ENCODE measurements at places on chromosomes 2 and 18.

- DNase-seq: no peak
These were observed 72.4 kb upstream of the YWHAQ start for GRCh38 chr2:9703085-9703678.

GRCh38 chr2:424306-425171 lies 136.6 kb upstream of the ALKAL2 start:
- DNase-seq: no peak

GRCh38 chr2:172552547-172553291 lies 3.2 kb upstream of the PDK1 start:
- no peak for DNase-seq

- DNase-seq: no peak
These were observed 8.0 kb upstream of the COX7A2L start for GRCh38 chr2:42368817-42369531.

- no peak for DNase-seq
These were observed 157.4 kb downstream of the DTNA start for GRCh38 chr18:34867520-34867919.

GRCh38 chr18:23548275-23548674 lies 38.0 kb downstream of the NPC1 start:
- DNase-seq: no peak

DNA sequence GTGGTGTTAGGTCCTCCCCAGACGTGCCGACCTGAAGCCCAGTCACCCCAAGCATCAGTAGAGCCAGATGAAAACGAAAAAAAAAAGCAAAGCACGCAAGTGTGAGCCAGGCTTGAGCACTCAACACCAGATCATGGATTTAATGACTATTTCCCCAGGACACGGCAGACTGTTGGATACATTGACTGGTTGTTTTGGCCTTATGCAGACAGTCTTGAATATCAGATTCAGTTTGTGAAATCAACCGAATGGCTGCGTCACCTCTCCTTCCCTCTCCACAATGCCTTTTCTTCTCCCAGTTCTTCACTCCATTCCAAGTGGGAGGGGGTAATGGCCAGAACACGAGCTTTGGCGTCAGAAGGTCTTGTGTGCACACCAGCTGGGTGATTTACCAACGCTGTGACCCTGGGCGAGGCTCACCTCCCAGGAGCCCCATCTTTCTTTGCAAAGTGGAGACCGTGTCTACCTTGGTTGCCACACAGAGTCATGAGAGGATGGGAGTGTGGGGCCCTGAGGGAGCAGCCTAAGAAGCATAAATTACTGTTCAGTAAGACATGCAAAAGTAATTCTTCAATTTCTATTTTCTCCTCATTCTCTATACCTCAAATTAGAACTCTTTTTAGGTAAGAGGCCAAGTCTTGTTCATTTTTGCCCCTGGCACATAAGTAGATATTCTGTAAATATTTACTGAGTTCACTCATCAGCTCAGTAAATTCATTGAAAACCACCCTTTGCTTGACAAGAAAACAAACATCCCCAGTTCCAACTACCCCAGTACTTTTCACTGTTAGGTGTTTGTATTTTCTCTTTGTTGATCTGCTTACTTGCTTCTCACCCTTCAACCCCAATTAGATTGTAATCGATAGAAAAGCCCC lies 181.1 kb upstream of the COPS8 start:
- no peak for DNase-seq

GRCh38 chr18:505483-506122 lies 5.1 kb upstream of the COLEC12 start:
- no peak for DNase-seq

DNA sequence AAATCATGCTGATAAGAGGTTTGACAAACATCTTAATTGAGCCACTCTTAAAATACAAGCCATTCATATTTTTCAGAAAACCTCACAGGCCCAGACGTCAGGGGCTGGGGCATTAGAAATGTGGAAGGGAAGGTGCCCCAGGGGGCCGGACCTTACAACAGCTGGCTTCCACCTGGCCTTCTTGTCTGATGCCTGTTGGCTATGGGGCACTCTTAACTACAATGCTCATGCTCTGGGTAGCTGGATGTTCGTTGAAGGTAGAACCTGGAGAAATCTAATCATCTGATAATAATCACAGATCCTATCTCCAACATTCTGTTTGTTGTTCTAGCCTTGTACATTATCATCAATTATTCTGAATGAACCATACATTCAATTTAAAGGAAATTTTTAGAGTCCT lies 156.9 kb upstream of the SOX11 start:
- DNase-seq: no peak

DNA sequence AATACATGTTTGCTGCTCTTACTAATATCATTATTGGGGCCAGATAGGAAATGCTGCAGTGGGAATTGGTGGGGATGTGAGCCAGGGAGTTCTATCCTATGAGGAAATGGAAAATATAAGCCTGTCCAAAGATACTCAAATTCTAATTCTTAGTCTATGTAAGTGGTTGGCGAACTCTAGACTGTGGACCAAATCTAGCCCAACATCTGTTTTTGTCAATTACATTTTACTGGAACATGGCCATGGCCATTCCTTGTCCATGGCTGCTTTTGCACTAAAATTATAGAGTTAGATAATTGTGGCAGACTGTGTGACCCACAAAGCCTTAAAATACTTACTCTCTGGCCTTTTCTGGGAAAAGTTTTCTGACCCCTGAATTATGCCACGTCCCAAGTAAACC lies 113.3 kb downstream of the MGAT5 start:
- no peak for DNase-seq

- no peak for DNase-seq
These were observed 74.6 kb upstream of the FOSL2 start for GRCh38 chr2:28318023-28318422.

DNA sequence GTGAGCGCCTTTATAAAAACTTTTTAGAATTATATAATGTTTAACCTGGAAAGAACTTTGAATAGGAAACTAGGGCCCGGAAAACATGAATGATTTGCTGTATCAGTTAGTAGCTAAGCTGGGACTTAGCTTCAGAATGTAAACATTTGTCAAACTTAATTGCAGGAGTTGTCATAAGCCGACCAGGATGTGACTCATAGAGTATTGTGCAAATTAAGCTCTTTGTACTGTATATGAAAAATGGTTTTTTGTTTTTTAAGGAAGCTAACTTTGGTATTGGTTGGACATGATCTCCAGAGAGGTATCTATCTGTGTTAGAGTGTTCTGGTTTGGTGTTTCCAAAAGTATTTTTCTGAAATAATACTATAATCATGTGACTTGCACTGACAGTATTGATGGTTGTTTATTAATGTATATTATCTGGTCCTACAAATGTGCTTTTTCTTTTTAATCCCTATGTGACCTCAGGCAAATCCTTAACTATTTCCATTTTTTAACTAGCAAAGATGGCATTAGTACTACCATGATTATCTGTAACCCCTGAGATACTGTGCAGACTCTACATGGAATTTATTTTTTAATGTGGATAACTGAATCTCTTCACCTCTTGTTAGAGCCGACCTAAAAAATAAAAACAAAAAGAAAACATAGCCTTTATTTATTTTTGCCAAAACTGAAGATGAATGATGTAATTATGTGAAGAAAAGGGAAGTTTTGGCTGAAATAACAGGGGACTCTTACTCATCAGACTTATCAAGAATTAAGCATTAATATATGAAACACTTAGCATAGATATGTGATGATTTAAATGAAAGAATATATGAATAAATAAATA lies 11.7 kb downstream of the YIPF4 start:
- DNase-seq: no peak

- no peak for DNase-seq
These were observed 50.5 kb downstream of the ADD2 start for GRCh38 chr2:70717431-70718038.

- DNase-seq: no peak
These were observed 4.3 kb upstream of the NCOA1 start for GRCh38 chr2:24486636-24487205.

DNA sequence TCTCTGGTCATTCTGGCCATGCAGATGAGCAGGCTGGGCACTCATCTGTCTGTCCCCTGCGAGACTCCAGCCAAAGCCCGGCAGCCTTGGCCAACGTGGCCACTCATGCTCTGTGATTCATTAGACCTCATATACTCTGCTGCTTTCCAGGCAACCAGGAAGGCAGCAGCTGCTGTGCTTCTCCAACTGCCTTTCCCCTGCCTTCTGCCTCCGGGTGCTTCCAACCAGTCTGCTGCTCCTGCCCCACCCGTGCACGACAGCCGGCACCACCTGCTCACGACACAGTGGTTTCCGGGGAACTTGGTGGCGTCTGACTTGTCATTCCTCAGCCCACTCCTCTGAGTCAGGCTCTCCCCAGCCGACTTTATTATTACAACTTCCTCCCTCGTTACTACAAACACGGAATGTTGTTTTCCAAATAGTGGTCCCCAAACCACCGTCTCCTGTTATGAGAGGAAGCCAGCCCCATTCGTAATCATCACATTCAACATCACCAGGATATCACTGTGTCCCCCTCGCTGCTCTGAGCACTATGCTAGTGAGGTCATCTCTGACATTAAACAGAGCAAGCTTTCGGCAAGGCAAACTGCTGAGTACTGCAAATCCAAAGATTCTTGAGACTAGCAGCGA lies 392.4 kb downstream of the ALK start:
- DNase-seq: no peak

DNA sequence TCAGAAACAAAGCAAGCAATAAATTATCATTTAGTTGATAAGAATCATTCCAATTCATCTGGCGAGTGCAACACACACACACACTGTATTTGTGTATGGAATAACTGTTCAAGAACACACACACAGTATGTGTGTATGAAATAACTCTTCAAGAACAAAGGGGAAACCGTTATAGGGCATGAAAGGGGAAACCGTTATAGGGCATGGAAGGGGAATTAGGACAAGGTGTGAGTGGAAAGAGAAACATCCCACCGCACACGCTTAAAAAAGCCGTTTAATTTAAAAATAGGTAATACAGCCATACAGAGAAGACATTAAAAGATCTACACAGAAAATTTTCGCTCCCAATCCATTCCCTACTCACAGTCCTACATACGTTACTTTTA lies 607 bp upstream of the TSN start:
- DNase-seq: no peak

DNA sequence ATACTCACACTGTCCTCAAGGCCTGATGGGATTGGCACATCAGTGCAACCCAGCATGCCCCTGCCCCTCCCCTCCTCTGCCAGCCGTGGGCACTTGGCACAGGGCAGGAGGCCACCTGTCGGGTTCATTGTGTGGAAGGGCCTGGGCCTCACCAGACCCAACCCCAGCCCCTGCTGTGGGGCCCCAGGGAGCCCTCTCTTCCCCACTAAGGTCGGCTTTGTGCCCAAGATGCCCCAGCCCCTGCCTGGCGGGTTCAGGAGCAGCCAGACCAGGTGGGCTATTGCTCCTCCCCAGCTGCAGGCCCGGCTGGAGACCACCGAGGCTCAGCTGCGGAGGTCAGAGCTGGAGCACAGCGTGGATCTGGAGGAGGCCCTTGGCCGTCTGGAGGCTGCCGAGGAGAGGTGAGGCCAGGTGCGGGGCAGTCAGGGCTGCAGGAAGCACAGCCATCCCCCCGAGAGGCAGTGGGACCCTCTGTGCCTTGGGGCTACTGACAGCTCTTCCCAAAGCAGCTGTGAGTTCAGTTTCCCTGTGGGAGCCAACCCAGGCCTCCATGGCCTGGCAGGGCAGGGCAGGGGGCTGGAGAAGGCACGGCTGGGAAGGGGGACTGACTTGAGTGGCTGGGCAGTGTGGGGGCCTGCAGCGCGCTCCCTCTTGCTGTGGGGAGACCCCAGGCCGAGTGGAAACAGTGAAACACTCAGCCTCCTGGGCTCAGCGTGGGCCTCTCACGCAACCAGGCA lies 16.3 kb downstream of the CROCC2 start:
- DNase-seq: no peak

DNA sequence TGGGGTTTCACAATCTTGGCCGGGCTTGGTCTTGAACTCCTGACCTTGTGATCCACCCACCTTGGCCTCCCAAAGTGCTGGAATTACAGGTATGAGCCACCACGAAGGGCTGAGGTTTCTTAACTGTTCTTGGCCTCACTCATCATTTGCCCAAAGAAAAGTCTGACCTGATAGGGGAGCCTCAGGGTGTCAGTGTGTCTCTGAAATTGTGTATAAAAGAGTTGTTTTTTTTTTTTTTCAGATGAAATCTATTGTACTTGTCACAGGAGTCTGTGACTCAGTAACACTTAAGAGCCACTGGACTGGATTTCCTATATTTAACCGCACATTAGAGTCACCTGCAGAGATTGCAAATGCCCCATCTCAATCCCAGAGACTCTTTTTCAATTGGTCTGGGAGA lies 16.9 kb downstream of the PMAIP1 start:
- no peak for DNase-seq

- DNase-seq: no peak
These were observed 856 bp downstream of the FAM228A start for GRCh38 chr2:24175631-24176187.

DNA sequence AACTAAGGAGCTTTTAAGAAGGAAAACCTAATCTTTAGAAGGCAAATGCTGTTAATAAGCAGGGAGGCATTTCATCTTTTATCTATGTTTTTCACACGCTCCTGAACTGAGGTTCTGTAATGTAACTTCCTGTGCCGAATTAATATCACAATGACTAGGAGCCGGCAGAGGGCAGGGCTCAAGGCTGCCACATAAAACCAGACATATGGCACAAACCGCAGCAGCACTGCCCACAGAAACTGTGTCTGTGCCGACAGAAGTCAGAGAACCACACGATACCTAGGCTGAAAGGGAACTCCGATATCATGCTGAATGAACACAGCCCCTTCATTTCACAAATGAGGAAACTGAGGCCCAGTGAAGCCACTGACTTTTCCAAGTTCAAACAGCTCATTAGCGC lies 112.1 kb downstream of the EIPR1 start:
- no peak for DNase-seq

- peak; percentile 34 for DNase-seq
These were observed 36.9 kb downstream of the RAPH1 start for GRCh38 chr2:203498161-203498560.

GRCh38 chr18:39186008-39186407 lies 1620.4 kb upstream of the CELF4 start:
- no peak for DNase-seq

GRCh38 chr18:22278798-22279197 lies 109.4 kb downstream of the GATA6 start:
- no peak for DNase-seq

- peak; percentile 45 for DNase-seq
These were observed 747.4 kb upstream of the SLC8A1 start for GRCh38 chr2:41199334-41199733.

DNA sequence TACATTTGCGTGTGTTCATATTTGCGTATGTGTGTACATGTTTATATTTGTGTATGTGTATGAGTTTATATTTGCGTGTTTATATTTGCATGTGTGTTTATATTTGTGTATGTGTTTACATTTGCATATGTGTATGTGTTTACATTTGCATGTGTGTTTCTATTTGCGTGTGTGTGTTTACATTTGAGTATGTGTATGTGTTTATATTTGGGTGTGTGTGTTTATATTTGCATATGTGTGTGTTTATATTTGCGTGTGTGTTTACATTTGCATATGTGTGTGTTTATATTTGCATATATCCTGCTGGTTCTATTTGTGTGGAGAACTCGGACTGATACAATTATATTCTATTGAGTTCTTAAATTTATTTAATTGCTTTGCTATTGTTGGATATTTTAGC lies 115.2 kb upstream of the CTDP1 start:
- no peak for DNase-seq

Data from NCI-H2227 treated with DMSO at 0.1 percent for 48 hours (cell line).